GM13976 (cell line): ENCODE measurements at places on chromosomes 1 and 21.

DNA sequence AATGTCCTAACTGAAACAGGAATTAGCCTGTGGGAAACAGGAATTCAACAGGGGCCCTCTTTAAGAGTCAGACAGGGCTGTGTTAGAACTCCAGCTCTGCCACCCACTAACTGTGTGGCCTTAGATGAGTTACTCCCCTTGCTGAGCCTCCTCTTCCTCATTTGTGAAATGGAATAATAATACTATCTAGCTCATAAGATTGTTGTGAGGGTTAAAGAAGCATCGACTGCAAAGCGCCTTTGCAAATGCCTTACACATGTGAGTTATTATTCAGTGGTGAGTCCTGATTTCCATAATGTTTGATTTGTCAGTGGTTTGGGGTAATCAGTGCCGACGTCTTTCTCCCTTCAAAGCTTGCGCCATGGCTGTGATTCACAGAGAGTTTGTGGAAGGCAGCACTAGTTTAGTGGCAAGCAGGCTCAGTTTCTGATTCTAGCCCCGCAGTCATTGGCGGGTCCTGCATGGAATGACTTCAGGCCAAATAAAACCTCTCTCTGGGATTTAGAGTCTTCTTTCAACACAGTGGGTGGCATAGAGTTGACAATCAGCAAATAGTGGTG lies 388.5 kb downstream of the PLPP3 start:
- DNase-seq = no peak

GRCh38 chr1:89822999-89823628 lies 2.3 kb downstream of the LRRC8D start:
- no peak for DNase-seq

- DNase-seq = no peak
Observed at GRCh38 chr1:48693674-48694320, 82.9 kb downstream of the BEND5 start.

- DNase-seq = no peak
Observed at GRCh38 chr1:50195205-50195604, 86.5 kb downstream of the ELAVL4 start.

DNA sequence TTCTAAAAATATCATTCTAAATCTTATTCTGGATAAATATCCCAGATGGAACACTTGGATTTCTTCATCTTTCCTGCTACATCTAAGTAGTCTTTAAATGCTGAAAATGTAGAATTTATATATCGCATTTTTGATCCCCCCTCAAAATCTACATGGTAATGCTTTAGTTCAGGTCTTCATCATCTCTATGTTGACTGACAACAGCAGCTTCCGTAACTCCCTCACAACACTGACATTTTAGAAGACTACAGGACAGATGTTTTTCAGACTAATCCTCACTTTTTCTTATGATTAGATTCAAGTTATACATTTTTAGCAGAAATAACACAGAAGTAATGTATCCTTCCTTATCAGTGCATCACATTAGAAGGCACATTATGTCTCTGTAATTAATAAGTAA lies 336.5 kb downstream of the LMO4 start:
- DNase-seq = no peak

DNA sequence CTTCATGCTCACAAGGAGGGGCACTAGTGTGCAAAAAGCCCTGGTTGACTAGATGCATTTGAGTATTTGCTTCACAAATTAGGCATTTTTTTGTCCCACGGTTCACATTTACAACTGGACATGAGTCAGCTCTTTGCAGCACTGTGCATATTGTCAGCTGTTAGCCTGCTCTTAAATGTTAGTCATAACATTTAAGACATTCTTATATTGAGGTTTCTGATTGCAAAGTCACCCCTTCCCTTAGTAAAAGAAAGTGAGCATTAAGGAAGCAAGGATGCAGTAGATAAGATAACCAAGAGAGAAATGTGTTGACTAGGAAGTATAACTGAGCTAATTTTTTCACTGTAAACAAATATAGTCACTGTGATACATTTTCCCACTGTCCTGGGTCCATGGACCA lies 132.6 kb upstream of the CTTNBP2NL start:
- DNase-seq = no peak

- DNase-seq = no peak
Observed at GRCh38 chr1:101364370-101365120, 127.7 kb downstream of the S1PR1 start.

GRCh38 chr1:96361271-96361856 lies 360.2 kb upstream of the PTBP2 start:
- DNase-seq = no peak

GRCh38 chr1:9465640-9466039 lies 73.6 kb upstream of the SLC25A33 start:
- no peak for DNase-seq

- DNase-seq = no peak
Observed at GRCh38 chr1:104630567-104631149, 881.0 kb downstream of the AMY1C start.

- DNase-seq = no peak
Observed at GRCh38 chr1:162259894-162260455, 116.7 kb downstream of the SPATA46 start.
